KG1 (cell line): ENCODE measurements at places on chromosomes 11 and 22.

GRCh38 chr22:47574556-47574955, 812.1 kb downstream of the TBC1D22A start:
- DNase-seq: no peak

GRCh38 chr11:49208006-49208721, at the start of gene FOLH1:
Gene FOLH1, minus strand, starts transcription at chr11:49208602. Its CDS starts 193 bp downstream, at chr11:49208409.
- DNase-seq: no peak

- no peak for DNase-seq
Measured at GRCh38 chr11:41786087-41786486, 326.6 kb upstream of the LRRC4C start.

DNA sequence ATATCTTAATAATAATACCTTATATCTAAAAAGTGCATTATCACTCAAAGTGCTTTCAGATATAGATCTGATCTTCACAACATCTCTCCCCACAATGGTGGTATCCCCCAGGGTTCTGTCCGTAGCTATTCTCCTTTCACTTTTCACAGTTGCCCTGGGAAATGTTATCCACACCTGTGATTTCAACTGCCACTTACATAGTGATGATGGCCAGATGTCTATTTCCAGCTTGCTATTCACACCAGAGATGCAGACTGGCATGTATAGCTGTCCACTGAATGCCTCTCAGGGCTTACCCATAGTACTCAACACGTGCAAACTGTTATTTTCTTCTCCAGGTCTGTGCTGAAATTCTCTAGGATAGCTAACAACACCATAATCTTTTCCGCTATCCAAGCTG, 724.7 kb downstream of the DLG2 start:
- no peak for DNase-seq

- DNase-seq: no peak
Measured at GRCh38 chr22:42060489-42060888, 10.1 kb downstream of the NAGA start.

DNA sequence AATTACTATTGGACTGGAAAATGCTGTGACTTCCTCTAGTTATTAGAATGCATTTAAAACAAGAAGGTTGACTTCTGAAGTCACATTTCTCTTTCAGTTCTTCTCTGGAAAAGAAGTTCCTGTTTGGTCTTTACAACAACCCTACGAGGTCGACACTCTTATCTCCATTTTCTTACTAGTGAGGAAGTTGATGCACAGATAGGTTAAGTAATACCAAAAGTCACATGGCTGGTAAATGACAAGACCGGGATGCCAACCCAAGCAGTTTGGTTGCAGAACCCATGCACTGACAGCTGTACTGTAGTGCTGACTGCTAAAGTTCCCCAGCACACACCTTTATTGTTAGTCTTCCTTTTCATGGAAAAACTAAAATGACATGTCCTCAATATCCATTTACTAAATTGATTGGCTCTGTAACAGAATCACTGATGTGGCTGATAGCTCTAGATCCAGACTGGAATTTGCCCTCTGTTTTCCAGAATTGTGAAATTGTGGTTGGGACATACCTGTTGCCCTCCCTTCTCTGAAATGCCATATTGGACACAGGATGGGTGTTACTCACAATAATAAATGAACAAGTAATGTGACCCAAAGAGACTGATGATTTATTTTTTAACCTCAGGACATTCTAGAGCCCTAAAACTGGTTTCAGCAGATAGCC, 9.4 kb upstream of the TECTA start:
- DNase-seq: peak; percentile 11

DNA sequence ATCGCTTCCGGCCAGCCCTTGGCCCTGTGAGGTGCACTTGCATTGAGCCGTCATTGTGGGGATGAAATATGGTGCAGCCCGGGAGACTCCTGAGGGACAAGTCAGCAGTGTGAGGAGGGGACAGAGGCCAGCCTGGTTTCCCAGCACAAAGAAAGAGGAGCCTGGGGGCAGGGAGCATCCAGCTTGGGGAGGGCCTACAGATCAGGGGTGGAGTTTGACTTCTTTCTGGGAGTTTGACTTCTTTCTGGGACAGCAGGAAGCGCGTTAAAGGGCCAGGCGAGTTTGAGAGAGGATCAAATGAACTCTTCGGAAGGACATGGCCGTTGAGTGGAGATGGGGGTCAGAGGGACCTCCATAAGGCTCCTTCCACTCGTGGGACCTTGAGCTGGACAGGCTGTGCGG, 91.9 kb downstream of the LRRC32 start:
- DNase-seq: no peak

- DNase-seq: no peak
Measured at GRCh38 chr11:128686745-128687177, 7.1 kb upstream of the FLI1 start.

- DNase-seq: no peak
Measured at GRCh38 chr11:9065607-9066432, 25.6 kb downstream of the SCUBE2 start.

- no peak for DNase-seq
Measured at GRCh38 chr11:80719292-80719646, 1278.4 kb upstream of the TENM4 start.

DNA sequence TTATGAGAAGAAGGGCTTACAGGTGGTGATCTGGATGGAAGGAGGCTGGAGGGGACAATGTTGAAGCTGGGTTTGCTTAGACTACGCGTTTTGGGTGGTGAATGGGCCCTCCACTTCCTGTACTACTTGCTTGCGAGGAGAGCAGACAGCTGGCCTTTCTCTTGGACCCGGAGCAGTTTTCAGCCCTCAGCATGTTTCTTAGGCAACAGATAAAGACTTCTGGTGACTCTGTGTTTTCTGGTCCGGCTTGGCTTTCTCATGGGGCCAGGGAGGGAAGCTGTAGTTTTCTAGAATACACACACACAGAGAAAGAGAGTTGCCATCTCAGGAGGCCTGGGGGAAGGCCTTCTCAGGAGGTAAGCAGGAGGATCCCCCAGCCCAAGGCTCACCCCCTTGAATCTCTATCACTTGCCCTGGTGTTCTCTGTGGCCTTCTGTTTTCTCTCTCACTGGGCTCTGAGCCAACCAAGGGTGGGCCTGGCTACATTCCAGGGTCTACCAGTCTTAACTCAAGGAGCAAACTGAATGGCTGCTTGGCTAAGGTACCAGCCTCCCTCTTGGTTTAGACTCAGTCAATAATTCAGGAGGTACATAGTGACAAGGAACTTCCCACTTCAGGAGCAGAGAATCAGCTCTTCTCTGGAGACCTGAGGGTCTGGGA, 2.4 kb downstream of the CCS start:
- no peak for DNase-seq

DNA sequence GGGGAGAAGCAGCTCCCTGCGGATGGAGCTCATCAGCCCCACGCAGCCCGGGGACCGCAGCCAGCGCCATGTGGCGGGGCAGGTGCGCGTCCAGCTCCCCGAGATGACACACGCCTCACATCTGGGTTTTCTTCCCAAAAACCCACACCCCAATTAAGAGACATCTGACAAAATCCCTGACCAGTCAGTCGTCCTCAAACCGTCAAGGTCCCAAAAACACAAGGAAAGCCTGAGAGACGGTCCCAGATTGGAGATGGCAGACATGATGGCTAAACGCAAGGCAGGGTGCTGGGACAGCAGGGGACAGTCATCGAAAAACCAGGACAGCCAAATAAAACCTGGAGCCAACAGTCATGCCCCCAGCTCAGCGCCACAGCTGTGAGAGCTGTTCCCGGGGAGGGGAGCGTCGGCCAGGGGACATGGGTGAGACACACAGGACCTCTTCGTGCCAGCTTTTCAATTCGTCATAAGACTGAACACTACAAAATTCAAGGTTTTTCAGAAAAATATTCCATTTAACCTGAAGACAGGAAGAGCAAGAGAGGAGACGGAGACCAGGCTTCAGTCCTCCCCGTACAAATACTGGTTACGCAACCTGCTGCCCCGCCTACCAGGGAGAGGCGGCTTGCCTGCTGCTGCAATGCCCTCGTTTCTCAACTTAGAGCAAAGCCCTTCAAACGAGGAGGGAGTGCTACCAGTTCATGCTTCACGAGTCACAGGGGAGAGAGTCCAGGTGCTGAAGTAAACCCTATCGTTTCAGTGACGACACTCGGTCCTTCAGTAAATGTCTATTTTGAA, 10.5 kb downstream of the TOLLIP start:
- no peak for DNase-seq

DNA sequence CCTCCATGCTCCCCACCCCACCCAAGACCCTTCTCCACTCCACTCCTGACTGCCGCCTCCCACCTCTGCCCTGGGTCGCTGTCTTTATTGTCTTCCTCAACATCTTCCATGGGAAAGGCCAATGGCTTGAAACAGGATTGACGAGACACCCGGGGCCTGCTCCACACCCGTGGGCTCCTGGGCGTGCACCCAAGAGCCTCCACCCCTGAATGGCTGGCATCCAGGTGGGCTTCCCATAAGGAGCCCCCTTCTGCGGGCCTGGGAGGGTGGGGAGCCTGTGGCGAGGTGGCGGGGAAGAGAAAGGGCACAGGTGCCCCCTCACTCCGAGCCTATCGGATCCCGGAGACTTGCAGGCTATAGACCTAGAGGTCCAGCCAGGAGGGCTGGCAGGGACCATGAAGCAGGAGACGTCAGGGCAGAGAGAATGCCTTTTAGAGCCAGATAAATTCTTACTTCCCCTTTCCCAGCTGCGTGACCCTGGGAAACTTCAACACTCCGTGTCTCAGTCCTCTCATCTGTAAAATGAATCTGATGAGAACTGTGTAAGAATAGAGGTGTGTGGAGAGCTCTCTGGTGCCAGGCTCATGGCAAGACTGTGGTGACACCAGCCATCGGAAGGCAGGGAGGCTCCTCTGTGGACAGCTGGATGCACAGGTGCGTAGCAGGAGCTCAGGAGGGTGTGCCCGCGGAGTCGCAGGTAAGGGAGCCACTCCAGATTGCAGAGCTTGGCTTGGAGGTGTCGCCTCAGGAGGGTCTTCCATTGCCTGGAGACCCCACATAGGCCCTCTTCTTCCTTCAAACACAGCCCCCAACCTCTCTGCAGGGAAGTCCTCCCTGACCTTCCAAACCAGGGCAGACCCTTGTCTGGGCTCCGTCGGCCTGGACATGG, 53.9 kb downstream of the SMIM38 start:
- no peak for DNase-seq

DNA sequence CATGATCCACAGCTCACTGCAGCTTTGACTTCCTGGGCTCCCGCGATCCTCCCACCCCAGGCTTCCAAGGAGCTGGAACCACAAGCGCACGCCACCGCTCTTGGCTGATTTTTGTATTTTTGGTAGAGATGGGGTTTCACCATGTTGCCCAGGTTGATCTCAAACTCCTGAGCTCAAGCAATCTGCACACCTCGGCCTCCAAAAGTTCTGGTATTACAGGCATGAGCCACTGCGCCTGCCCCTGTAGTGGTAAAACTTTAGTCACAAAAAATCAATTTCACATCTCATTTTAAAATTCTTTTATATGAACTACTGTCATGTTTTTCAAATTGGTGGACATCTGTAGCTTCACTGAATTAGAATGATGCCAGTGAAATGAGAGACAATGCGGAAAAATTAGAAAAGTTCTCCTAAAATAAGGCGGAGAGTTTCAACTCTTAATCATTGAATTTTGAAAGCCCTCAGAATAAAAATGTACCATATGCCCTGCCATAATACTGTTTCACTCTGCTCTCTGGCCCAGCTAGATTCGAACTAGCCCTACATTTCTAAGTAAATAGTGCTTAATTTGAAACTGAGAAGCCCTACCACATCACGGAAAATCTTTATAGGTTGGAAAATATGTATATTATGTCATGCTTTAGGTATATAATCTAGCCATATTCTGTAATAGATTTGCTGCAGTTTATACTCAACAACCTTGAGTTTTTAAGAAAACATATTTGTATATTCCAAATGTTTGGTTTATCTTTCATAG, 78.7 kb downstream of the HORMAD2 start:
- DNase-seq: no peak

GRCh38 chr11:68870470-68870869, 28.8 kb upstream of the CPT1A start:
- no peak for DNase-seq

- no peak for DNase-seq
Measured at GRCh38 chr22:40418366-40419201, 48.2 kb downstream of the SGSM3 start.

- no peak for DNase-seq
Measured at GRCh38 chr22:31544481-31545480, 48.4 kb downstream of the SFI1 start.

DNA sequence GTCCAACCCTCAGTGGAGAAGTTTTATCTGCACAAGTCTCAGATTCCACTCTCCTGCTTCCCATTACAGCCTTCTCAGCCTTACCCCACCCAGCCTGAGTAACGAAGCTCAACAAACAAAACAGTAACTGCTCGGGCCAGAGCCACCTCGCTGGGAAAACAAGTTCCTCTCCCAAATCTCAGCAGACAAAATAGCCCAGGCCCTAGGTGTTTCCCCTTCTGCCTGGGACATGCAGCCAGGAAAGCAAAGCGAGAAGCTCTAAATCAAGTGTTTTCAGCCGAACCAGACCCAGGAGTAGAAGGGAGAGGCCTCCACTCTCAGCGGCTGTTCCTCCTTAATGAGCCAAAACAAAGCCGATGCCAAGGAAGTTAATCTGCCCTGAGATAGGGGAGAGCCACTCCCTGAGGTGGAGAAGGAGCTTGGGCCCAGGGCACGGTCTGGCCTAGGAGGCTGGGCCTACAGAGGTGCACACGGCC, 44.0 kb downstream of the LIF start:
- no peak for DNase-seq
